ENCODE measurements at places on chromosomes 12 and 14.
A peak's percentile ranks its signal among the peaks of the same experiment; 100 is the strongest.

DNA sequence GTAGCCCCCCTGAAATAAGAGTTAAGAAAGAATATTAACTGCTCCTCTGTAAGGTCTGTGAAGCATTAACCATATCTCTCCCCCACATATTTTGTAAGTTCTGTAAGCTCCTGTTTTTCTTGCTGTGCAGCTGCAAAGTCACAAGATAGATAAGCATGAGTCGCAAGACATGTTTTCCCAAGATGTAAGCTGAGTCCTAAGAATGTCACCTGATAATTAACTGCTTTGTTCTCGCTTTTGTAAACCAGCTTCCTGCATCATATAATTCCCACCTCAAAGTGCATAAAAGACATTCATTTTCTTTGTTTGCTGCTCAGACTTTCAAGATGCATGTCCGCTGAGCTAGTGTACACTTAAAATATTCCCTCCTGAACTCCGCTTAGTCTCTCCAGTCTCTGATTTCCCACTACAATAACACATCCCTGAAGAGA lies 27.0 kb upstream of the PHC1 start:
- DNase-seq = no peak

GRCh38 chr12:26573225-26573909 lies 259.6 kb downstream of the ITPR2 start:
- no peak for DNase-seq

- no peak for DNase-seq
These were observed 102.7 kb downstream of the DICER1 start for GRCh38 chr14:95054346-95055280.

DNA sequence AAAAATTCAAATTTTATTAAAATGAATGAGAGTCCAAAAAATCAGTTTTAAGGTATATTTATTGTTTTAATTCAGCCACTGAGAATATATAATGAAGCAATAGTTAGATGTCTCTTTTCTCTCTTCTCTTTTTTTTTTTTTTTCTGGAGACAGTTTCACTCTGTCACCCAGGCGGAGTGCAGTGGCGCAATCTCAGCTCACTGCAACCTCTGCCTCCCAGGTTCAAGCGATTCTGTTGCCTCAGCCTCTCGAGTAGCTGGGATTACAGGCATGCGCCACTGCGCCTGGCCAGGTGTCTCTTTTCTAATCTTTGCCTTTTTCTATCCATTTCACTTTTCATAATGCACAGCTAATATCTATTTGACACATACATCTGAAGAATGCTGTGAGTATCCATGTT lies 307.1 kb upstream of the RGS6 start:
- no peak for DNase-seq

DNA sequence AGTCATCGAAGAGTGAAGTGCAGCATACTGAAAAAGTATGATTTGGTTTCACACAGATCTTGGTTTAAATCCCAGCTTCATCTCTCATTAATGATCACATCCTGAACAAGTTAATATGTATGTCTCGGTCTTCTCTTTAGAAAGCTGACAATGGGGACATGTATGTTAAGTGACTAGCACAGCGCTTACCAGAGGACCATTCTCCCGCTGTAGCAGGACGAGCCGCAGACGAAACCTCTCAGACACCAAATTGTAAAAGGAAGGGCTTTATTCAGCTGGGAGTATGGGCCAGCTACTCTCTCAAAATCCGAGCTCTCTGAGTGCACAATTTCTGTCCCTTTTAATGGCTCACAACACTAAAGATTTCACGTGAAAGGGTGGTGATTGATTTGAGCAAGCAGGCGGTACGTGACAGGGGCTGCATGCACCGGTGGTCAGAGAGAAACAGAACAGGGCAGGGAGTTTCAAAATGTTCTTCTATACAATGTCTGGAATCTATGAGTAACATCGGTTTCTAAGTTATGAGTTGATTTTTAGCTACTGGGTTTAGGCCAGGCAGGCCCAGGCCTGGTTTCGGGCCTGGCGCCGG lies 682.4 kb downstream of the DIO2 start:
- no peak for DNase-seq

DNA sequence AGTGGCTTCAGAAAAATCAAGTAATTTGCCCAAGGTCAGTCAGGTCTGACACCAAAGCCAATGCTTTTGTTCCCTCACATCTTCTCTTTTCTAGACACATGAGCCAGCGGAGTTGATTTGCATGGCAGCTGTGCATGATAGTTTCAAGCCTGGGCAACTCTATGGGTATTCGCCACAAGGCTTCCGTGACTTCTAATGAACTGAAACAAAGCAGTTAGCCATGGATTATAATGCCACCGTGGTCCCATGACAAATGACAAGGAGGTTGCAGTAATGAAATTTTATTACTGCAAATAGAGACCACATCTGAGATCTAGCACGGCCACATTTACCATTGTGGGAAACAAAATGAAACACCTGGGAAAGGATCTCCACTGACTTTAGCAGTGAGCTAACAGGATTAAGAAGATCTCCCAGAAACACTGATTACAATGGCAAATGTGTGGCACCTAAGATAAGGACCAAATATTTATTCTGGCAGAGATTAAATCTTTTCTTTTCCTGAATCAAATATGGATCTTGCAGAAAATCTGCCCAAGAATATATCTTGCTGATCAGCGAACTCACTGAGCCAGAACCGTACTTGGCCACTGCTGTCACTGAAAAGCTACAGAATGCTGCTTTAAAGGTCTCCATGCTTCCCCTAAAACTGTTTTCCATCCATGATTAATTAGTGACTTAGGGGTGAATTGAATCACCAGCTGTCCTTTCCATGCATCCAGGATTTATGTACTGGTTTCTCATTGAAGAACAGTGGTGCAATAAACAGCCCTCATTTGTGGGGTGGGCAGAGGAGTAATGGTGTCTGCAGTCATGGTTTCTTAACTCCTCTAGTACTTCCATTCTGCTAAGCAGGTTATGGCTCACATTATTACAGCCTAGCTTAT lies 551.0 kb downstream of the DIO2 start:
- no peak for DNase-seq

DNA sequence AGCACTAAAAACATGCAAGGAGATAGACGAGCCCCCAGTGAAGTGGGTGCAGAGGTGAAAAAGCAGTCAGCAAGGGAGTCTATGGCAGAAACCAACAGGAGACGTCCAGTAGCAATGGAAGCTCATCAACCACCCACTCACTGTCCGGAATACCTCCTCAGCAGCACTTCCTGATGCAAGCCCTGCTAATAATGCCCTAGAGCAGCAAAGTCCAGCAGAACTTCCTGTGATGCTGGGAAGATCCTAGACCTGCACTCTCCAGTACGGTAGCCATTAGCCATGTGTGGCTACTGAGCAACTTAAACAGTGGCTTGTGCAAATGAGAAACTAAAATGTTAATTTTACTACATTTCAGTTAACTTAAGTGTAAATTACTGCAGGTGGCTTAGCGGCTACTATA lies 11.0 kb downstream of the SERPINA9 start:
- no peak for DNase-seq

GRCh38 chr14:36271939-36272907 lies 48.2 kb downstream of the MBIP start:
- no peak for DNase-seq

DNA sequence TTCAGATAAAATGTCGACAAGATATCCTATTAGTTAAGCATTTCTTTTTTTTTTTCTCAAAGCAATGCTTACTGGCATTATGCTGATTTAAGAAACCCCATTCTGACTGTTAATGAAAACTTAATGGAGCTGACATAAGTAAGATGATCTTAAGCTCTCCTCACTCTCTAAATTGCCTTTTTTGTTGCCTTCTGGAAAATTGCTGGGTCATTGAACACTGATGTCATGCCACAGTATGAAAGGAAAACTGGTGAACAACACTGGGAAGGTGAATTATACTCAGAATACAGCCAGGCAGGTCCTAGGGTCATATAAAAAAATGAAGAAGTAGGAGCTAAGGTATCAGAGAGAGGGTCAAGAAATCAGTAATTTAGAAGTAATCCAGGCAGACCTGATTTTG lies 179.9 kb downstream of the BTG1 start:
- DNase-seq = no peak

GRCh38 chr12:62250671-62251608 lies 9.3 kb upstream of the USP15 start:
- DNase-seq = no peak

- DNase-seq = peak; percentile 61
These were observed 401.1 kb downstream of the RGS6 start for GRCh38 chr14:72333357-72333756.

DNA sequence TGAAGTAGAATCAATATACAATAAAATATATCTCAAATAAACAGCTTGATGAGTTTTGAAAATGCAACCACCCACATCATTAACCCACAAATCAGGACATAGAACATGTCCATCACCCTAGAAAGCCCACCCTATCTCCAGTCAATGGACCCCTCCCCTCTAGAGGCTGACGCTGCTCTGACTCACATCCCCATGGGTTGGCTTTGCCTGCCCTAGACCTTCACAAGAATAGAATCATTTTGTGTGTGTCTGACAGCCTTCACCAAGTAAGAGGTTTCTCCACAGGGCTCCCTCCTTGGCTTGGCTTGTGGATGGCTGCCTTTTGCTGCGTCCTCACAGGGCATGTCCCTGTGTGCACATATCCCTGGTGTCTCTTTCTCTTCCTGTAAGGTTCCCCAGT lies 250.2 kb upstream of the RTL1 start:
- DNase-seq = no peak

DNA sequence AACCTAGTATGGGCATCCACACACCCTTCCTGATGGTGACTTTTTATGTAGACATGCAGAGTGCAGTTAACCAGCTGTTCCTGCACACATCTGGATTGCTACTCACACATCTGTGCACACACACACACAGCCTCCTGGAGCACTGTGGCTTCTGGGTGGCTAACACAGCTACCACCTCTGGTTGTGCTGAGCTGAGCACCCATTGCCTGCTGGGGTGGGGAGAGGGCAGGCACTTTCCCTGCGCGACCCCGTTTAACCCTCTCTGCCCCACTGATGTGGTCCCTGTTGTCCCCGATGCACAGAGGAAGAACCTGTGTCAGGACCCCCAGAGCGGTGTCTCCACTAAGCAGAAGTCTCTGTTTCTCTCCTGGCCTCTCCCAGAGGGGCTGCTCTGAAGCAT lies 14.4 kb upstream of the SERPINA3 start:
- DNase-seq = no peak

DNA sequence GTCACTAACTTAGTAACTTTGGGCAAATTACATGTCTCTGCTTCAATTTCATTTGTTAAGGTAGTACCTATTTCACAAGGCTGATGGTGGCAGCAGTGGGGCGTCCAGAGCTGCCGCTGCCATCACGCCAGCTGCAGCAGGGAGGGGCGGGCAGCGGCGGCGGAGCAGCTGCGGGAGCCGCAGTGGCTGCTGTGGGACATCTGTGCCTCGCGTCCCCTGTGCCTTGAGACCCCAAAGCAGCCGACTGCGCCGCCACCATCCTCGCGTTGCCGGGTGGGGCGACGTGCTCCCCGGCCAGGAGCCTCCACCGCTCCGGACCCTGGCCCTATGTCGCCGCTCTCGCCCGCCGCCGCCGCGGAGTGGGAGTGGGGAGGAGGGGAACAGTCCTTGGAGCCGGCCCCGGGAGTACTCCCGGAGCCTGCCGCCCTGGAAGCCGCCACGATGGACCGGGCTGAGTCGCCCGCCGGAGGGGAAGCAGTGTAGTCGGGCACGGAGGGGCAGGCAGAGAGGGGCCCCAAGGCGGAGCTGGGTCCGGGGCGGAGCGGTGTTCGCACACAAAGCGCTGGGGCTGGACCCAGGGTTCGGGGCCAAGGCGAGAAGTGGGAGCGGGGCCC lies 51.4 kb downstream of the A2M start:
- DNase-seq = peak; percentile 73

GRCh38 chr12:10967409-10967808 lies 19.3 kb downstream of the TAS2R50 start:
- no peak for DNase-seq

- DNase-seq = peak; percentile 1
These were observed 523 bp upstream of the SLC6A15 start for GRCh38 chr12:84913129-84913515.

- no peak for DNase-seq
These were observed 71.6 kb upstream of the KRAS start for GRCh38 chr12:25322351-25322750.

DNA sequence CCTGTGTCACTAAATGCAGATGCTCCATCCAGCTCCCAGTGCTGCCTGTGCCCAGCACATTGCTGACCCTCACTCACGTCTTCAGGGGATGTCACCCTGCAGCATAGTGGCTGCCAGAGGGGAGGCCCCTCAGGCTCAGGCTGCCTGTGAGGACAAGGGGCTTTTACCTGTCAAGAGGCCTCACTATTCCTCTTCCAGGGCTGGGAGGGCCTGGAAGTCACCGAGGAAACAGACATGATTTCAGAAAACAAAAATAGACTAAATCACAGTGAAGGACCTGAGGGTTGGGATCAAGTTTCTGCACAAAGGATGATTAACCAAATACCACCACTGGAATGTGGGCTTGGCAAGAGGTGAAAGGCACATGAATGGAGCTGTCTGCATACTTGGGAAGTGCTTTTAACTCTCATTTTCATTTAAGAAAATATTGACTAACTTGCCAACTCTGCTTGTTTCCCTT lies 1202.3 kb downstream of the BCL11B start:
- peak; percentile 20 for DNase-seq

Measured in right lung (tissue), 10 donors.